Activated CD4-positive, alpha-beta T cell treated with anti-CD3 and anti-CD28 coated beads, Interleukin-2, Interleukin-6, amounts not matched to agents 100 ng/mL and 50 ng/mL, durations not matched to agents 16 hours and 8 hours (primary cell): ENCODE measurements at places on chromosomes 5 and 9.

- DNase-seq = no peak
These were observed 799.2 kb downstream of the BRINP1 start for GRCh38 chr9:118570066-118570465.

- DNase-seq = peak; percentile 50
These were observed 1.4 kb upstream of the ENC1 start for GRCh38 chr5:74641735-74642542.

DNA sequence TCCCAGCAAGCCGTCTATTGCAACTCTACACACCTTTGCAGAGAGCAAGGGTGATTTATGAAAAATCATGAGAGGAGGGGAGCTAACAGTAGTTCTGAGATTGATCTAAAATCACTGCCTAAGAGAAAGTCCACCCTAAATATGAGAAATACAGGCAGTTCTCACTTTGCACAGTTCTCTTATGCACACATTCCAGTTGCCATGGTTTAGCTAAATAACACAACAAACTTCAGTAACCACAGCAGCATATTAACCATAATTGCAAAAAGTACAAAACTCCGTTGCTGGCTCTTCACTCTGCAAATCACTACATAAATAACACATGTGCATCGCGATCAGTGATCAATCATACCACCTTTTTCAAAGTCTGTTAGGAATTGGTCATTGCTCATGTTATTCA lies 31.1 kb downstream of the PGGT1B start:
- DNase-seq = no peak

- DNase-seq = no peak
These were observed 375.1 kb downstream of the CHSY3 start for GRCh38 chr5:130279386-130279785.

- no peak for DNase-seq
These were observed 461.3 kb upstream of the CLINT1 start for GRCh38 chr5:158320178-158320674.

- DNase-seq = no peak
These were observed 221.6 kb downstream of the MAT2B start for GRCh38 chr5:163727028-163727427.

GRCh38 chr5:141430332-141431113 lies at the start of gene PCDHGA12:
Gene PCDHGA12, plus strand, starts transcription at chr5:141430507. Its CDS starts 253 bp downstream, at chr5:141430760.
- DNase-seq = peak; percentile 49

DNA sequence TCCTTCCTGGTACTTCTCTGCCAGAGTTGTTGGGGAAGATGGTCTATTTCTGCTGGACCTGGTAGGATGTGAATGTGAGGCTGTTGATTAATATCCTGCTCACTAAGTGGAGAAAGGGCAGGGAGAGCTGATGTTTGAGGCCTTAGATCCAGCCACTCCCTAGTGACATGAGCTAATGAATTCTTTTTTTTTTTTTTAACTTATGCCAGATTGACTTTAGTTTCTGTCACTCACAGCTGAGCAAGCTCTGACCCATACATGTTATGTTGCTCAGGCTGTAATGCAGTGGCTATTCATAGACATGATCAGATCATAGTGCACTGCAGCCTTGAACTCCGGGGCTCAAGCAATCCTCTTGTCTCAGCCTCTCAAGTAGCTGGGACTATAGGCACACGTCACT lies 75.1 kb upstream of the SPRY4 start:
- DNase-seq = no peak

DNA sequence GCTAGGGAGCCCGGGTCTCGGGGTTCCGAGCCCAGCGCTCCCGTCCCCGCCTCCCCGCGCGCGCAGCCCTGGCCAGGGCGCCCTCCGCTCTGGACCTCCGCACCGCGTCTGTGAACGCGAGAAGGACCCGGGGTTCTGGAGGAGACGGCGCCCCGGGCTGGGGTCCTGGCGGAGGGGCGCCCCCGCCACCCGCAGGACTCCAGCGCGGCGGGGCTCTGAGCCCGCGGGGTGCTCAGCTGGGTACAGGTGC lies 431 bp downstream of the TMOD1 start:
- DNase-seq = no peak

DNA sequence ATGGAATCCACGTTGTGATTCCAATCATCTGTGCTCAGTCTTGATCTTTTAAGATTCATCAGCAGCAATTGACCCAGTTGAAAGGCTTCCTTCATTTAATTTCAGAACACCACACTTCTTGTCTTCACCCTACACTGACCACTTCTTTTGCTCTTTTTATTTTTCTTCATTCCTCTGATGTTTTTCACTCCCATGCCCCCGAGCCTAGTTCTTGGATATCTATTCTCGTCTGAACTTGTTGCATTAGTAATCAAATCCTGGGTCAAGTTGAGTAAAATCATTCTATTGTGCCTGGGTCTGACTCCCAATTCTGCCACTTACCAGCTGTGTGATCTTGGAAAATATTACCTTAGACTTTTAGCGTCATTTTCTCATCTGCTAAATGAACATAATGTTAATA lies 356.5 kb downstream of the CDH12 start:
- DNase-seq = no peak

DNA sequence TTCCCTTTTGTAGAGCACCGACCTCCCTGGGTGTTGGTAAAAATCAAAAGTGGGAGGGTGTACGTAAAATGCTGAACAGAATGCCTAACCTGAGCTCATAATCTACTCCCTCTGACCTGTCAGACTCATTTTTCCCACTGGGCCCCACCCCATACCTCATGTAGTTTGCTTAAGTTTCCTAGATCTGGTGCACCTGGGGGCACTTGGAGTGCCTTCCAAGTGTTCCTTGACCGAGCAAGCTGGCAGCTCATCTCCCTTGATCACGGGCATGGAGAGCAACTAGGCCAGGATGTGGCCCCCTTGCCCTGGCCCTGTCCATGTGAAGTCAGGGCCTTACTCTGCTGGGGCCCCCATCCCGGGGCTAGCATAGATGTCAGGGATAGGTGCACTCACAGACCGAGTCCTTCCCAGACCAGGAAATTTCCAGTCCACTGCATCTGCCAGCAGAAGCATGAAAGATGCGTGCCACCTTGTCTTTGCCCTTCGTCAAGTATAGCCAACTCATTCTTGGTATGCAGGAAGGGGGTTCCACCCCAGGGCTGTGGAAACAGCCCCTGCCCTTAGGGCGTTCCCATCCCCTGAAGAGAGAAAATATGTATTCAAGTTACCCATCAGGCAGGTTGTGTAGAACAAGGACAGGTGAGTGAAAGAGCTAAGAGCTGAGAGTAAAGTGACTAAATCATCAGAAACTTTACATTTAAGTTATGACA lies 41.9 kb downstream of the SLC22A5 start:
- peak; percentile 42 for DNase-seq

- DNase-seq = no peak
These were observed 13.0 kb upstream of the SARDH start for GRCh38 chr9:133750982-133751649.

DNA sequence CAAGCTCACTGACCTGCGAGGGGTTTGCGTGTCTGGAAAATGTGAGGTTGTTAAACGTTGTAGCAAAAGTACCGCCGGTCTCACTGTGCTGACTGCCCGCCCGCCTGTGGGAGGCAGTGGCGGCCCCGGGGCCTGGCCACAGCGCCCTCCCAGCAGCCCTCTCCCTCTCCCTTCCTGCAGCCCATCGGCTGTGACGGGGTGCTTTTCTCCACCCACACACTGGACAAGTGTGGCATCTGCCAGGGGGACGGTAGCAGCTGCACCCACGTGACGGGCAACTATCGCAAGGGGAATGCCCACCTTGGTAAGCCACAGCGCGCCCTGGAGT lies 6.2 kb downstream of the ADAMTSL2 start:
- no peak for DNase-seq

GRCh38 chr5:145723516-145723915 lies 111.6 kb downstream of the PRELID2 start:
- no peak for DNase-seq

DNA sequence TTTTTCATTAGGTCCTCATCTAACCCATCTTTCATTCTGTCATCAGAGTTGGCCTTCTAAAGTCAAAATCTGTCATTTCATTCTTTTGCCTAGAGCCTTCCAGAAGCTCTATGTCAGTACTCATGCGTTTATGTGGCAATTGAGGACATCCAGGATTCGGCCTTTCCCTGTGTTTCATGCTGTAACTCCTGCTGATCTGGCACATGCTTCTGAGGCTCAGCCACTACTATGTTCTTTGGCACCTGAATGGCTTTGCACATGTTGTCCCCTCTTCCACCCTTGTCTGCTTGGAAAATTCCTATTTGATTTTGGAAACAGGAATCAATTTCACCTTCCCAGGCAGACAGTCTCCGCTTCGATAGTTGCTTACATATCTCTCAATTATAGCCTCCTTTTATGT lies 84.9 kb downstream of the GDNF start:
- DNase-seq = no peak

DNA sequence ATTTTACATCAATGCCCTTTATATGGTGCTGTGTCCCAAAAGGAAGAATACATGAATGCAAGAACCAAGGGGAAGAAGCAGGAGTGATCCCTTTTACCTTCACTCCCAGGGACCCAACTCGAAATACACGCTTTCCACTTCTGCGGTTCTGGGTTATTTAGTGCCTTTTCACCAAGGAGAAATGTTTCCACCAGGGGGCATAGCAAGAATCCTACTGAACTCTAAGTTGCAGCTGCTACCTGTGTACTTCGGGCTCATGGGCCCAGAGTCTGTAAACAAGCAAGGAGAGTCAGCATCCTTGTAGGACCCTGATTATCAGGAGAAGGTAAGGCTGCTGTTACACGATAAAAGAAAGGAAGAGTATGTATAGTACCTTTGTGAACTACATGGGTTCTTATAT lies 45.7 kb downstream of the DPYSL3 start:
- peak; percentile 3 for DNase-seq

DNA sequence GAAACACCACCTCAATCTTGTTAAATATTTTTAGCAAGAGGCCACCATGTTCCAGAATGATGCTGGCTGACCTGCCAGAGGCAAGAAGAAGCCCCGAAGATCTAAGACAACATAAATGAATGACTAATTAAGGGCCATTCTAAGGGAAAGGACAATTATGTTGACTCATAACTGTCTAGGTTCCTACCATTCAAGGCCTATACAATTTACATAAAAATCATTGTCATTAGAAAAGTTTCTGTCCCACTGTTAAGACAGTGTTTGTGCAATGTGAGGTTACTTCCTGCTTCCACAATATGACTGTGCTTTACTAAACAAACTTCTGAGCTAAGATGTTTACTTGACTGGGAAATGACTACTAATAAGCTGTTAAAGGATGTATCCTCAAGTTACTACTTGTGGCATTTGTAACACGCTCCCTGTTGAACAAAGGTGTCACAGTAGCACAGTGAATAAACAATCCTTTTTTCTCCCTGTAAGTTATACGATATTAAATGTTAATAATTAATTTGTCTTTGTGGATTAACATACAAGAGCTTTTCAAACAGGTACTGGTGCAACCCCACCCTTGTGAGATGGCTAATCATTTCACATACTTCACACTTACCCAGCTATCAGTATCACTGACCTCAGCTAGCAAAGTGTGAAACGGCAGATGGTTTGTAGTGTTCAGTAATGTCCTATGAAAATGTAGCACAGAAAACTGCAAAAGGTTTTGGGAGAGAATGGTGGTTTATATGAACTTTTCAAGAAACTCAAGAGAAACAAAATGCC lies 195.8 kb downstream of the EFNA5 start:
- DNase-seq = peak; percentile 6

DNA sequence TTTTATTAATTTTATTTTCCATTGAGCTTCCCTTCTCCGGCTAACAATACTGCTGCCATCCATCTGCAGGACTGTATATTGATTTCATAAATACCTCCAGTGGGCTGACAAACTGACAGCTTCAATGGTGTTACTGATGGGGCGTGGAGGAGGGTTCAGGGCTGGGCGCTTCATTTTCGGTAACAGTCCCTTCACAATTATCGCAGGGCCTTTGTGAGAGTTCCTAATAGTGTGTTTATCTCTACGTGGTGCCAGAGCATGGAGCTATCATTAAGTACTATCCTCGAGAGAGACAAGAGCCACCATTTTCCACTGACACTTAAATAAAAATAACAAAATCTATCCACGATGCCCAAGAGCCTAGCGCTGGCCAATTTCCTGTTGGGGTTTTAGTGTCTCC lies 307.0 kb upstream of the PANK3 start:
- no peak for DNase-seq
